ENCODE measurements at places on chromosomes 16 and 17.

- no peak for DNase-seq
Measured at GRCh38 chr17:53627511-53627910, 195.2 kb upstream of the KIF2B start.

DNA sequence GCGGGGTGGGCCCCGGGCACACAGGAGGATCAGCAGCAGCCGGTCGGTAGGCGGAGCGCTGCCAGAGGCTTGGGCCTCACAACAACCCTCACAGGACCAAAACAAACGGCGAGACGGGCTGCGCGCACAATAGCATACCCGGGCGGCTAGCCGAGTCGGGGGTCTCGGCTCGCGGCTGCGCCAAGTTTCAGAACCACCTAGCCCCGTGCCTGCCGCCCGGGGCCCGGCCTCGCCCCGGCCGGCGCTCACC is 732 bp downstream of the ULK2 start:
- DNase-seq = peak; percentile 0

- peak; percentile 53 for DNase-seq
Measured at GRCh38 chr16:68447653-68448359, 502 bp downstream of the SMPD3 start.

- no peak for DNase-seq
Measured at GRCh38 chr16:52548261-52549010, 1.5 kb upstream of the TOX3 start.

- DNase-seq = no peak
Measured at GRCh38 chr17:48615963-48616716, 1.0 kb upstream of the HOXB8 start.

DNA sequence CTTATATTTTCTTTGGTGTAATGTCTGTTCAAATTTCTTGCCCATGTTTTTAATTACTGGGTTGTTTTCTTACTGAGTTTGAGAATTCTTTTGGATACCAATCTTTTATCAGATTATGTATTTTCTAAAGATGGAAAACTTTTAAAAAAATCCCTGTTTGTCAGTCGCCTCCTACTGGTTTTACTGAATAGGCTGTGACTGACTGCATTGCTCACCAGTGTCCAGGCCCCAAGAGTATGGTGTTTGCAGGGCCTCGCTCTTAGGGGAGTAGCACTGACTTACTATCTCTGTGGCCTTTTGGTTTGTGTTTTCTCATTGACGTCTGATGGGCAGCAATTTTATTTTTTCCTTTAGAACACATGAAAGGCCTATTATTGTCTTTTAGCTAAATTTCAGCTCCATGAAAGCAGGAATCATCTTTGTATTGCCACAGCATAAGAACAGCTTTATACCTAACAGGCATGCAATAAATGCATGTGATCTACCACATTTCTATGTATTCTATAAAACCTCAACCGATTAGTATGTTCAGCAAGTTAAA is 188.4 kb downstream of the AATF start:
- no peak for DNase-seq

- DNase-seq = no peak
Measured at GRCh38 chr17:30232015-30232823, 3.3 kb downstream of the SLC6A4 start.

GRCh38 chr16:29304251-29304650 is 102.3 kb downstream of the NPIPB11 start:
- DNase-seq = no peak

DNA sequence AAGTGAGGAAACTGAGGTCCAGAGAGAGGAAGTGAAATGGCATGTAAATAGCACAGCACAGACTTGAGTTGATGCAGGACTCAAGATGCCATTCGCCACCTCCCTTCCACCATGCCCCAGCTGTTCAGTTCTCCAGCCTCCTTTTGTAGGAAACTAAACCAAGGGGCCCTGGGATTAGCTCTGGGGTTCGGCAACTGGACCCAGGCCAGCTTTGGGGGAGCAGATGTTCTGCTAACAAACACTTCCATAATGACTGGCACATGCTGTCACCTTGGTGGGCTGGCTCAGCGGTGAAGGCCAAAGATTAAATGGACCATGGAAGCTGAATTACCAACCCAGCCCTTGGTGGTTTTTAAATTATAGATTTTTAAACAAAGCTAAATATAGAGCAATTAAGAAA is 77.0 kb downstream of the IRX6 start:
- no peak for DNase-seq

DNA sequence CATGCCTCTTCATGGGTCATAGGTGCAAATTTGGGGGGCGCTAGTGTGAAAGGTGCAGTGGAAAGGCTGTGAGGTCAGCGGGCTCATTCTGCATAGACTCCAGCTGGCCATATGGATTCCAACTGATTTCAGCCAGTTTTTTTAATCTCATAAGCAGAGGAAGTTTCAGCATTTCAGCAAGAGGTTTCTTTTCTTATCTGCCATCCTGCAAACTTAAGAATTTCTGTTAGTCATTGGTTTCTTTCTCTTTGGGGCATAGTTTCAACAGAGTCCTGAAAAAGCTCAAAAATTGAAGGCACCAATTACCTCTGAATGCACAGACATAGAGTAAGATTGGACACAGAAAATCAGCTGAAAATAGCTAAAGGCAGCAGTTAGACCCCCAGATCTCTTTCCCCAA is 16.2 kb upstream of the ALOX15 start:
- no peak for DNase-seq

DNA sequence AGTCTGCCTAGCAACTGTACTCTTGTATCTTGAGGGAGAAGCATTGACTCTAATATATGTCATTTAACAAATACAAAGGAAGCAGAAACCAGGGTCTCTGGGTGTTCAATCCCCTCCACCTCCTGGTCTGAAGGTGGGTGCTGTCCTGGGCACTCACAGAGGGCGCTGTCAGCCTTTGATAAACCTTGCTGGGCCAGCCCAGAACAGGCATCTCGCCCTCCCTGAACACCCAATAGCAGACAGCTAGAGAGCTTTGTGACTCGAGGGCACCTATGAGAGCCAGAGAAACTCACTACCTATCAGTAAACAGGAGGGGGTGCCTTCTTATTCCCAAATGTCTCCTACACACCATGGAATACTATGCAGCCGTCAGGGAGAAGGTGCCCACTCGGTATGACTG is 6.4 kb upstream of the PIPOX start:
- DNase-seq = no peak

GRCh38 chr16:17389384-17389783 is 81.4 kb downstream of the XYLT1 start:
- DNase-seq = no peak

- DNase-seq = no peak
Measured at GRCh38 chr17:64546716-64547115, 39.9 kb downstream of the CEP95 start.

DNA sequence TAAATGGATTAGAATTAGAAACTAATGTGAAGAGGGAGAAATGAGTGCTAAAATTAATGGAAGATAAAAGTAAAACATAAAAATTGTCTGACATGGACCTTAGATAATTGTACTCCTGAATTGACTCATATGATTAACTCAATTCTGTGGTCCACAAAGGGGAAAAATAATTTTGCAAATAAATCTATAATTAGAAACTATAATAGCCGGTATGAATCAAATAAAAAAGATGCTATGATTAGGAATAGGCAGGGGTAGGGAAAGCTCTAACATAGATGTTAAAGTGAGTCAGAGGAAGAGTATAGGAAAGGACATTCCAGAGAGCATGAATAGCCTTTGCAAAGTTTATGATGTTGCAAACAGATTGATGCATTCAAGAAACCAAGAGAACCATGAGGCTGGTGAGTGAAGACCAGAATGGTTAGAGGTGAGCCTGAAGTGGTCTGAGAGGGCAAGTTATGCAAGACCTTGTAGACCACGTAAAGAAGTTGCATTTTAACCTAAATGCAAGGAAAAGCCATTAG is 262.1 kb upstream of the CA10 start:
- DNase-seq = no peak

DNA sequence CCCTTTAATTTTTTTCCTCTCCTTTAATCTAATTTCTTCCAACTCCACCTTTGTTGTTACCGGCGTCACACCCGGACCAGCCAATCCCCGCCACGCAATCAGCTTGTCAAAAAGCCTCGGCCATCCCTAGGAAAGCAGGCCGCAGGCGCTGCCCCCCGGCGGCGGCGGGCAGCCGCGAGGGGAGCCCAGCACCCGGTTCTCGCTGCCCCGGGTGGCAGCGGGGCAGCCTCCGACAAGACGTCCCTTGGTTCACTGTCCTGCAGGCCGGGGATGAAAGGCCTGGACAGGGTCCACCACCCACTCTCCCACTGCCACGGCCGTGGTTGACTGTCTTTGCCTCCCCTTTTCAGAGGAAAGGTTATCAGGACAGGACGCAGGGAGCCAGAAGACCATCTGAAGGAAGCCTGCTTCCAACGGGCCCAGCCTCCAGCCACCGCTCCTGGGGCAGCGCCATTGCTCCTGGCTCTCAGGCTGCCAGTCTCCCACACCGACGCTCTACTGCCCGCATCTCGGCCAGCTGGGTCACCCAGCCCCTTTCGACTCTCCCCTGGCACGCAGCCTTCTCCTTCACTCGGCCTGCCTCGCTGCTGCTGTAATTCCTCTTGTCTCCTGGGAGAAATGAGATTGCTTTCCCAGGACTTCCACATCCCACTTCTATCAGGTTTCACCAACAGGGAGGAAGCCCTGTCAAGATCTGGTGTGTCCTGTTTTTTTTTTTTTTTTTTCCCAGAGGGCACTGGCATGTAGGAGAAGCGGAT is 2.8 kb upstream of the UBTF start:
- DNase-seq = peak; percentile 70

- peak; percentile 46 for DNase-seq
Measured at GRCh38 chr17:7435676-7436555, 681 bp downstream of the TMEM102 start.

GRCh38 chr16:19127205-19127604 is 13.4 kb downstream of the ITPRIPL2 start:
- DNase-seq = peak; percentile 1

GRCh38 chr17:31269578-31269983 is 27.5 kb downstream of the OMG start:
- DNase-seq = no peak

GRCh38 chr17:77891602-77892001 is 66.9 kb upstream of the TNRC6C start:
- DNase-seq = no peak

- DNase-seq = no peak
Measured at GRCh38 chr16:3659251-3659650, 4.8 kb downstream of the DNASE1 start.

- DNase-seq = no peak
Measured at GRCh38 chr17:63116228-63116627, 150.2 kb downstream of the TANC2 start.

- DNase-seq = no peak
Measured at GRCh38 chr16:73505577-73505976, 457.6 kb upstream of the ZFHX3 start.

DNA sequence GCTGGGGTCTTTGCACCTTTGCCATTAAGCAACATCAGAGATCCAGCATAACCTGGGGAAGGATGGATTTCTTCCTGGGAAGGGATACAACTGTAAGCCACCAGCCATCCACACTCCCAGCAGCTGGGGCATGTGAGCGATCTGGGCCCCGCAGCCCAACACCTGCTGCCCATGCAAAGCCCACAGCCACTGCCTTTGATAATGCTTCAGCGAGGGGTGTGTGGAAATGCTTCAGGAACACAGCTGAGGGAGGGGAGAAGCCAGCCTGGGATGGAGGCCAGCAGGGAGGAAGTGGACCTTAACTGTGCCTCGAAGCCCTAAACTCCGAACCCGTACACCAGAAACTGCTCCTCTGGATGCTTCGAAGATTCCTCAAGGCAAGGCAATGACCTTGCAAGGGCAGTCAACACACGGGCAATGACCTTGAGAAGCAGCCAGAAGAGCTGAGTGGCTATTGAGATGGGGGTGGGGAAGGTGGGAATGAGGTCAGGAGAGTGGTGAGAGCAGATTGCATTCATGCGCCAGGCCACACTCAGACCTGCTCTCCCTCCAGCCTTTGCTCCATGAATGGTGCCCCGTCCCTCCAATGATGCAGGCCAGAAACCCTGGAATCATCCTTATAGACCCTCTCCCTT is 49.1 kb downstream of the KATNIP start:
- DNase-seq = no peak

GRCh38 chr17:59764292-59764741 is 56.9 kb downstream of the VMP1 start:
- no peak for DNase-seq

GRCh38 chr16:69116256-69116875 is 10.9 kb downstream of the HAS3 start:
- no peak for DNase-seq

- DNase-seq = no peak
Measured at GRCh38 chr16:66484453-66485213, 57.5 kb downstream of the BEAN1 start.

- peak; percentile 46 for DNase-seq
Measured at GRCh38 chr16:85029408-85029784, 1.8 kb downstream of the KIAA0513 start.

GRCh38 chr17:40550608-40551007 is 14.7 kb downstream of the CCR7 start:
- DNase-seq = no peak

DNA sequence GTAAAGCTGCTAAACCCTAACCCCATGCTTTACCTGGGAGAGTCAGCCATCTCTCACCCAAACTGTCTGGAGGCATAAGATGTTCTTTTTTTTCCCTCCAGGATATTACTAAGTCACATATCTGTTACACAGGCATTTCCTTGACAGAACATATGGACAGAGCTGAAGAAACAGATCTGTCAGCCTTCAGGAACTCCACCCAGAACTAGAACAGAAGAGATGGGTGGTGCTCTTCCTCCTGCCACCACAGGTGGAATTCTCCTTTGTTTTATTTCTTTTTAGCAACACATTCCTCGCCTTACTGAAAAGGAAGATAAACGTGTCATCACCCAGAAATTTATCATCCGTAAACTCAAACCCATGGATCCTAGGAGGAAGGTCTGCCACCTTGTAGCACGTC is 8.8 kb downstream of the MYCBPAP start:
- no peak for DNase-seq

GRCh38 chr17:36188891-36189306 is 7.7 kb downstream of the CCL3L1 start:
- DNase-seq = peak; percentile 100

- no peak for DNase-seq
Measured at GRCh38 chr16:50751528-50751927, 9.6 kb downstream of the CYLD start.

GRCh38 chr17:79242393-79242792 is 167.8 kb downstream of the ENGASE start:
- DNase-seq = no peak

GRCh38 chr16:74607310-74607961 is 522 bp upstream of the GLG1 start:
- DNase-seq = peak; percentile 63
